ENCODE measurements at places on chromosomes 16 and 17. TPM values are rescaled to one million over a fixed set of nuclear protein-coding genes. Genes with fewer than 3 reads are reported as not detected.

HAP1 gene
- total RNA-seq: 7.3 TPM

LRRC75A gene
- total RNA-seq: not detected

TIGD7 gene
- total RNA-seq: 1.5 TPM

FXR2 gene
- total RNA-seq: 39.4 TPM

CDH16 gene
- total RNA-seq: 3.0 TPM

ADAD2 gene
- total RNA-seq: not detected

PIMREG gene
- total RNA-seq: 22.2 TPM

CRYM gene
- total RNA-seq: not detected

HELZ gene
- 26.8 TPM for total RNA-seq

HLF gene
- 0.28 TPM for total RNA-seq

SPIRE2 gene
- total RNA-seq: 1.2 TPM

COX4I1 gene
- 605 TPM for total RNA-seq

ITGB4 gene
- total RNA-seq: 873 TPM

TMEM98 gene
- 52.4 TPM for total RNA-seq

CD300LB gene
- total RNA-seq: not detected

SERPINF2 gene
- total RNA-seq: 1.6 TPM

MT1G gene
- not detected for total RNA-seq

ODAD4 gene
- total RNA-seq: not detected

CA4 gene
- total RNA-seq: not detected

KIF2B gene
- not detected for total RNA-seq

BTBD17 gene
- total RNA-seq: not detected

TSNAXIP1 gene
- 0.07 TPM for total RNA-seq

TMEM220 gene
- total RNA-seq: not detected

KRTAP4-4 gene
- total RNA-seq: not detected

C16orf96 gene
- total RNA-seq: not detected

SPDYE4 gene
- total RNA-seq: not detected

EPN3 gene
- 30.8 TPM for total RNA-seq

KRTAP4-5 gene
- not detected for total RNA-seq

TMC5 gene
- total RNA-seq: 0.21 TPM

ENPP7 gene
- not detected for total RNA-seq

CCDC102A gene
- total RNA-seq: 5.8 TPM

FGF11 gene
- total RNA-seq: 32.1 TPM

BLMH gene
- total RNA-seq: 23.1 TPM

KRT25 gene
- not detected for total RNA-seq

DYNLRB2 gene
- total RNA-seq: 0.37 TPM

SYNGR3 gene
- total RNA-seq: 2.1 TPM

FOXL1 gene
- 2.9 TPM for total RNA-seq

ACE gene
- total RNA-seq: not detected

LRRC45 gene
- total RNA-seq: 21.5 TPM

LPCAT2 gene
- total RNA-seq: 40.3 TPM

GPRC5B gene
- 0.28 TPM for total RNA-seq

TBC1D3K gene
- total RNA-seq: not detected

ZSWIM7 gene
- 17.2 TPM for total RNA-seq

FOXK2 gene
- 30.6 TPM for total RNA-seq

SGSM2 gene
- 26.0 TPM for total RNA-seq

DNASE1L2 gene
- 0.21 TPM for total RNA-seq

GAN gene
- 7.8 TPM for total RNA-seq

MVP gene
- 99.4 TPM for total RNA-seq

REXO5 gene
- 9.8 TPM for total RNA-seq

B4GALNT2 gene
- total RNA-seq: 0.98 TPM
